Natural killer cell treated with Interleukin-12 subunit alpha and Interleukin-12 subunit beta and Interleukin-15 and Interleukin-18, amount 100 ng/mL, for 72 hours (primary cell): ENCODE measurements at places on chromosomes 12 and 14. TPM values are rescaled to one million over a fixed set of nuclear protein-coding genes. Genes with fewer than 3 reads are reported as not detected.

- no peak overlapping the region for H3K27ac ChIP-seq
- H3K36me3 ChIP-seq, result no peaks in the 10 kb centered on the region
- H3K4me3 ChIP-seq, result no peak overlapping the region
Observed at GRCh38 chr14:20774258-20774824, 6.1 kb downstream of the EDDM3B start.

DNA sequence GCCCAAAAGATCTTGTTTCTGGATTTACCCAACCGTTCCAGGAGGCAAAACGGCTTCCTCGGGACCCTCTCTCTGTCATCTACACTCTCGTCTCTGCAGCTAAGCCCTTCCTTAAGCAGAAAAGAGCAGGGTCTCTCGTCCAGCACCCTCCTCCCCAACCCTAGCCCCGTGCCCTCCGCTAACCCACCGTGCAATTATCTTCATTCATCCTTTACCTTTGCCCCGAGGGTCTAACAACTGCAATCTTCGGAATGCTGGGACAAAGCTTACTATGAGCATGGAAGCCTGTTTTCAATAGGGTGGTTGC lies 276 bp upstream of the BMAL2 start:
- H3K4me3 ChIP-seq, result peak overlapping the region; percentile 74
- H3K36me3 ChIP-seq, result peaks cover 7% of the 10 kb centered on the region
- peaks cover 24% of the 10 kb centered on the region for H3K27me3 ChIP-seq
- peaks cover 41% of the 10 kb centered on the region for H3K4me1 ChIP-seq

GRCh38 chr14:99946652-99947489 lies 118.4 kb upstream of the EVL start:
- peaks cover 7% of the 10 kb centered on the region for H3K27me3 ChIP-seq
- H3K36me3 ChIP-seq, result no peaks in the 10 kb centered on the region
- H3K4me1 ChIP-seq, result peaks cover 2% of the 10 kb centered on the region

DNA sequence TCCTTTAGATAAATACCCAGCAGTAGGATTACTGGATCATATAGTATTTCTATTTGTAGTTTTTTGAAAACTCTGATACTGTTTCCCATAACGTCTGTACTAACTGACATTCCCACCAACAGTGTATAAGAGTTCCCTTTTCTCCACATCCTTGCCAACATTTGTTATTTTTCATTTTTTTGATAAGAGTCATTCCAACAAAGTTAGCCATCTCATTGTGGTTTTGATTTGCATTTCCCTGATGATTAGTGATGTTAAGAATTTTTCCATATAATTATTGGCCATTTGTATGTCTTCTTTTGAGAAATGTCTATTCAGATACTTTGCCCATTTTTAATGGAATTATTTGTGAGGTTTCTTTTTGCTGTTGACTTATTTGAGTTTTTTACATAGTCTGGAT lies 486.0 kb downstream of the FLRT2 start:
- no peaks in the 10 kb centered on the region for H3K27me3 ChIP-seq
- no peak for DNase-seq
- H3K36me3 ChIP-seq, result no peaks in the 10 kb centered on the region
- H3K27ac ChIP-seq, result no peak overlapping the region

- no peak for DNase-seq
- no peaks in the 10 kb centered on the region for H3K27me3 ChIP-seq
- H3K27ac ChIP-seq, result peak overlapping the region; percentile 44
- H3K4me1 ChIP-seq, result peaks cover 60% of the 10 kb centered on the region
- peaks cover 66% of the 10 kb centered on the region for H3K36me3 ChIP-seq
- H3K4me3 ChIP-seq, result no peak overlapping the region
Observed at GRCh38 chr14:69773571-69774276, 6.8 kb downstream of the SRSF5 start.

DNA sequence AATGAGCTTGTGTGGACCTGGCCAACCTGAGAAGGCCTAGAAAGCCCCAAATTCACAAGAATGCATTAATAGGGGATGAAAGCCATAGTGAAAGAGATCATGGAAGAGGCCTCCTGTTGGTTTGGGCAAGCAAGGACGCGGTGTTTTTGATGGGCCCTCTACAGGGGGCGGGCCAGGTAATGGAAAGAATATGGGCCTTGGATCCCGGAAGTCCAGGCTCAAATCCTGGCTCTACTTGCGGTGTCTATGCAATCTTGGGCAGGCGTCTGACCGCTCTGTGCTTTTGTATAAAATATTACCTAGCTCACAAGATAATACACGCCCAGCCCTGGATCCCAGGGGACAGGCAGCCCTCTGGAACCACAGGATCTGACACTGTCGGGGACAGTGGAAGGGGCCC lies 41.1 kb upstream of the CLMN start:
- H3K27me3 ChIP-seq, result peaks cover 13% of the 10 kb centered on the region
- no peak overlapping the region for H3K4me3 ChIP-seq
- DNase-seq, result no peak
- H3K4me1 ChIP-seq, result no peaks in the 10 kb centered on the region
- no peak overlapping the region for H3K27ac ChIP-seq

GRCh38 chr12:75208856-75209811 lies 505 bp downstream of the KCNC2 start:
- H3K4me3 ChIP-seq, result no peak overlapping the region
- DNase-seq, result no peak
- H3K4me1 ChIP-seq, result peaks cover 4% of the 10 kb centered on the region
- peaks cover 35% of the 10 kb centered on the region for H3K27me3 ChIP-seq
- H3K27ac ChIP-seq, result no peak overlapping the region
- peaks cover 9% of the 10 kb centered on the region for H3K36me3 ChIP-seq

Gene CABP1
- not detected for total RNA-seq

DNA sequence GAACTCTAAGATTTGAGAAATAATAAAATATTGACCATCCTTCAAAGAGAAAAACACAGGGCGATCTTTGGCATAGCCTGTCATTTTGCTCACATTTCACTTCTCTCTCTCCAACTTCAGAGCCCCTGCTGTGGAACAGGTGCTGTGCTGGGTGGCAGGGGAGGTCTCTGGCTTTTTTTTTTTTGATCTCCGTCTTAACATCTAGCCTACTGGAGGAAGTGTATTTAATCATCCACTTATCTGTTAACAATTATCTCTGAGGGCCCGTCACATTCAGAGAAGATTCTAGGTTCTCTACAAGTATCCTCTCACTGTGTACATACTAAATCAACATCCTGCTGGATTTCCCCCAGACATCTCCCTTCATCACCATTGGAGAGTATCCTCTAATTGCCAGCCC lies 34.1 kb downstream of the CHST11 start:
- peak overlapping the region; percentile 96 for H3K27ac ChIP-seq
- peak overlapping the region; percentile 61 for H3K4me3 ChIP-seq
- H3K36me3 ChIP-seq, result peaks cover 6% of the 10 kb centered on the region
- H3K27me3 ChIP-seq, result no peaks in the 10 kb centered on the region

- H3K4me1 ChIP-seq, result peaks cover 70% of the 10 kb centered on the region
- peak overlapping the region; percentile 97 for H3K4me3 ChIP-seq
- peaks cover 17% of the 10 kb centered on the region for H3K36me3 ChIP-seq
- H3K27ac ChIP-seq, result peak overlapping the region; percentile 93
- no peak for DNase-seq
Observed at GRCh38 chr14:55130196-55130550, 1.1 kb downstream of the LGALS3 start.

DNA sequence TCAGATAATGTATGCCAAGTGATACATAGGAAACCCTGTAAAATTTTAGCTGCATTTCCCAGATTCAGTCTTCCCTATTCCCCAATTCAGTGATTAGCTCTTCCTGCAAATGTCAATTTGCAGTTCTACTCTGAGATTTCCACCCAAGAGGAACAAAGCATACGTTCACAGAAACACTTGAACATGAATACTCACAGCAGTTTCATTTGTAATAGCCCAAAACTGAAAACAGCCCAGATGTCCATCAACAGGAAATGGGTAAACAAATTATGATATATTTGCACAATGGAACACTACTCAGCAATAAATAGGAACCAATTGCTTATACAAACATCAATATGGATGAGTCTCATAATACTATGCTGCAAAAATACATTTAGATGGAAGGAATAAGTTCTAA lies 194.2 kb downstream of the GXYLT1 start:
- H3K27me3 ChIP-seq, result peaks cover 29% of the 10 kb centered on the region
- no peaks in the 10 kb centered on the region for H3K4me1 ChIP-seq
- no peaks in the 10 kb centered on the region for H3K36me3 ChIP-seq
- H3K27ac ChIP-seq, result no peak overlapping the region

- no peaks in the 10 kb centered on the region for H3K36me3 ChIP-seq
- no peak overlapping the region for H3K27ac ChIP-seq
- no peak overlapping the region for H3K4me3 ChIP-seq
- peaks cover 11% of the 10 kb centered on the region for H3K27me3 ChIP-seq
Observed at GRCh38 chr12:104059963-104060362, 4.4 kb upstream of the HCFC2 start.

GRCh38 chr14:63342371-63342770 lies 23.6 kb upstream of the GPHB5 start:
- peaks cover 55% of the 10 kb centered on the region for H3K27me3 ChIP-seq
- no peaks in the 10 kb centered on the region for H3K4me1 ChIP-seq
- H3K27ac ChIP-seq, result no peak overlapping the region
- no peak overlapping the region for H3K4me3 ChIP-seq
- no peaks in the 10 kb centered on the region for H3K36me3 ChIP-seq

Gene CLEC6A
- not detected for total RNA-seq

Gene HRK
- not detected for total RNA-seq
